ENCODE measurements at places on chromosomes 6 and 20. TPM values are rescaled to one million over a fixed set of nuclear protein-coding genes. Genes with fewer than 3 reads are reported as not detected.

HDGFL1 gene
- total RNA-seq = not detected

RSPH9 gene
- 0.09 TPM for total RNA-seq

PRL gene
- total RNA-seq = not detected

GRCh38 chr6:49540614-49541013, 9.9 kb upstream of the C6orf141 start:
- DNase-seq = no peak

DNA sequence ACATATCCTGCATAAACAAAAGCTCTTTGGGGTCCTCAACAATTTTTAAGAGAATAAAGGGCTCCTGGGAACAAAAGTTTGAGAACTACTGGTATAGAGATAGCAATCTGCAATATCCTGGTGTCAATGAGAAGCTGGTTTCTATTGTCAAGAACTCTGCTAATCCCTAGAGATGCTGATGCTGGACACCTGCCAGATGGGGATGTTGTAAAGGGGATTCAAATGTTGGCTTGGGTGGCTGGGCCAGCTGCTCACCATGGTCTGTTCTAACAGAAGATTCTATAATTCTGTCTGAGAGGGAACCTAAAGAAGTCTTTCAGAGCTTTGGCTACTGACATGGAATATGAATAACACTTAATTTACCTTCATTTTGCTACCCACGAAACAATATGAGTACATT, 137.8 kb downstream of the BTBD9 start:
- no peak for DNase-seq

GRCh38 chr6:143731789-143732188, 54.0 kb downstream of the PHACTR2 start:
- DNase-seq = no peak

GRCh38 chr6:75318900-75319299, 34.3 kb upstream of the TMEM30A start:
- DNase-seq = no peak

- no peak for DNase-seq
Observed at GRCh38 chr6:16730738-16731477, 30.4 kb downstream of the ATXN1 start.

GRCh38 chr6:854406-855118, 161.6 kb upstream of the EXOC2 start:
- DNase-seq = no peak

DNA sequence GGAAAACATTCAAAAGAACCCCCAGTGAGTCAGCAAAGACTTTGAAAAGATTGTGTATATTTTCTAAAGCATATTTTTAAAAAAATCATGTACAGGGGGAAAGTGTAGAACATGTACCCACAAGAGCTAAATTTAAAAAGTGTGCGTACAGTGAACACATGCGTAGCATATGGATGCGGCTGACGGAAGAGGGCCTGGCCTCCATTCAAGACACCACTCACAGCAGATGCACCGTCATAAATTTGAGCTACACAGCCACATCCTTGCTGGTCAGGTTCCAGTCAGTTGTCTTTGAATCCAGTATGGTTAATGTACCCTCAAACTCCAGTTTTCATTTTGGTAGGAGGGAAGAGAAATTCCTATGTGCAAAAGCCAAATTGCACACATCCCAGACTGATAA, 54.3 kb upstream of the SPACA1 start:
- DNase-seq = no peak

- DNase-seq = no peak
Observed at GRCh38 chr6:116218172-116218633, 35.7 kb downstream of the TSPYL4 start.

DNA sequence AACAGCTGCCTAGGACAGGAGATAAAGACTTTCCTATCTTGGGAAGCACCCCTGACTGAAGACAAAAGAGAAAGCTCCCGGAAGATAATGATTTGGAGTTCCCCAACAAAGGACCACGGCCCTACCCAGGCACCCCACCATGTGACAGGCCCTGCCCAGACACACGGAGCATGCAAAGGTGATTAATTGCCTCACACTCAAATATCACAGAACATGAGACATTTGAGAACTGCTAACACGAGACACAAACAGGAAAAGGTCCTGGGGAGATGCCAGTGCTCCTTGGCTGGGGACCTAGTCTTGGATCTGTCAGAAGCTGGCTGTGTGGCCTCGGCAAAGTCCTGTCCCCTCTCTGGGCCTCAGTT, 82.5 kb upstream of the PTPN1 start:
- no peak for DNase-seq

GRCh38 chr20:21251278-21251677, 51.9 kb upstream of the XRN2 start:
- no peak for DNase-seq

Measured in omental fat pad (tissue), 4 donors.